Caki2 (cell line): ENCODE measurements at places on chromosomes 5 and 9. TPM values are rescaled to one million over a fixed set of nuclear protein-coding genes. Genes with fewer than 3 reads are reported as not detected.

GRCh38 chr9:105958587-105958986, 264.2 kb downstream of the TMEM38B start:
- DNase-seq: no peak

DNA sequence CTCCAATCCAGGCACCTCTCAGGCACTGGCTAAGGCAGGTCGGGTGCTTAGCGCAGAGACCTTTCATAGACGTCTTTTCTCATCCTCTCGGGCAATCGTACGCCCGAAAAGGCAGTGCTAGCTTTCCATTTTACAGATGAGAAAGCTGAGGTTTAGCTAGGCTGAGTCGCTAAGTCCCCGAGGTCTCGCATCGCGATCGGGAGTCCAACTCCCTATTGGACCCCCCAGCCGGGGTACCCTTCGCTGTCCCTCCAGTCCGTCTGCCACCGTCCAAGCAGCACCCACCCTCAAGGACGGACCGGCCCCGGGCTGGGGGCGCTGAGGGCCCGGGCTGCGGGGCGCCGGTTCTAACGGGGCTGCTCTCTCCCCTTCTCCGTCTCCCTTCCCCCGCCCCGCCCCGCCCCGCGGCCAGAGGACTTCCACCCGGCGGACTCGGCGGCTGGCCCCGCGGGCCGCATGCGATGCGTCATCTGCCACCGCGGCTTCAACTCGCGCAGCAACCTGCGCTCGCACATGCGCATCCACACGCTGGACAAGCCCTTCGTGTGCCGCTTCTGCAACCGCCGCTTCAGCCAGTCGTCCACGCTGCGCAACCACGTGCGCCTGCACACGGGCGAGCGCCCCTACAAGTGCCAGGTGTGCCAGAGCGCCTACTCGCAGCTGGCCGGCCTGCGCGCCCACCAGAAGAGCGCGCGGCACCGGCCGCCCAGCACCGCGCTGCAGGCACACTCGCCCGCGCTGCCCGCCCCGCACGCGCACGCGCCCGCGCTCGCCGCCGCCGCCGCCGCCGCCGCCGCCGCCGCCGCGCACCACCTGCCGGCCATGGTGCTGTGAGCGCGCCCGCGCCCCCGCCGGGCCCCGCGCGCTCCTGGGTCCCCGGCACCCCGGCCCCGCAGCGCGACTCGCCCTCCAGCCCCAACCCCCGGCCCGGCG, 12.5 kb upstream of the EXOSC2 start:
- DNase-seq: peak; percentile 84

DNA sequence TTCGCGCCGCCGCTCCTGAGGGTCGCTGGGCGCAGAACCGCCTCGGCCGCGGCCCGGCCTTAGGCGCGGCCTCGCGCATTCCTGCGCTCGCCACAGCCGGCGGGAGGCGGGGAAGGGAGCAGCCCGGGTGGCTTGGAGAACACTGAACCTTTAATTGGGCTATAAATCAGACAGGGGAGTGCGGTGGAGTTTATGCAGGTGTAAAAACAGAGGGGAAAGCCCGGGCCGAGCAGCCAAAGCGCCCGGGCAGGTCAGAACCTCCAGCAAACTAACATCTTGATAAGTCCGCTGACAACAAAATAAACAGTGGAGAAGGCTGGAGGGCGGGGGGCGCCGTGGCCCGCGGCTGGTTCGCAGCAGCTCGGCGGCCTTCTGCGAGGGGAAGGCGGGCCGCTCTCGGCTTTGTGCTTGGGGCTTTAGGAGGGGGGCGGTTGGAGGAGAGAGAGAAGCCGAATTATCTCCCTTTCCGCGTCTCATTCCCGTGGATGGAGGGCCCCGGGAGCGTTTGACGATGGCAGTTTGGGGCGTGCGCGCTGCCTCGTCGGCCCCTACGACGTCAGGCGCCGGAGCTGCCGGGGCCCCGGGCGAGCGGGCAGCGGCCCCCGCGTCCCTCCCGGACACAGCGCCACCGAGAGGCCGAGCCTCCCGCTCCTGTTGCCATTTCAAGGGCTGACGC, 11.3 kb downstream of the FOXD1 start:
- DNase-seq: no peak

DNA sequence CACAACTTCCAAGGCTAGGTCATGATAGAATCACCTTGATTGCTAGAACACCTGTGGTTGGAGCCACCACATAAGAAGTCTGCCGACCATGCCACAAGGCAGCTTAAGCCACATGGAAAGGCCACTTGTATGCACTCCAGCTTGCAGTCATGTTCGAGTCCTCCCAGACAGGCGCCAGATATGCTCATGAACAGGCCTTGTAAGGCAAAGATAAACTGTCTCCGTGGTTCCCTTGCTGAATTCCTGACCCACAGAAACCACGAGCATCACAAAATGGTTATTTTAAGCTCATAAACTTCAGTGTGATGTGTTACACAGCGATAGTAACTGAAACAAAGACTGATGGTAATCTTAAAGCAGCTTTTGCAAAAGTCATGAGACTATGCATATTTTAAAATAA, 188.4 kb upstream of the DAPK1 start:
- DNase-seq: no peak

DNA sequence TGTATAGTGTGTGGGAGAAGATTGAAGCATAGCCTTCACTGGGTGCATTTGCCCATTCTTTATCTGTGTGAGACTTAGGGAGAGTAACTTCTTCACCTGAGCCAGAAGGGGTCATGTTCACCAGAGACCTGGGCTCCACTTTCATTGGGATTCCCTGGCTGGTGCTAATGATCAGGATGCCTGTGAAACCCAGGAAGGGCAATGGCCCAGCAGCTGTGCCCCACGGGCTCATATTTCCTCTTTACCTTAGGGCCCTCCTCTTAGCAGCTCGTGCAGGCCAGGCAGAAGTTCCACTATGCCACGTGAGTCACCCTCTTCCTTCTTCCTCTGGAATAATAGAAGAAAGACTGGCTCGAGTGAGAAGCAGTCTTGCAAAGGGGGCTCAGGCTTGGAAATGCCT, 5.0 kb downstream of the PPARGC1B start:
- no peak for DNase-seq

DNA sequence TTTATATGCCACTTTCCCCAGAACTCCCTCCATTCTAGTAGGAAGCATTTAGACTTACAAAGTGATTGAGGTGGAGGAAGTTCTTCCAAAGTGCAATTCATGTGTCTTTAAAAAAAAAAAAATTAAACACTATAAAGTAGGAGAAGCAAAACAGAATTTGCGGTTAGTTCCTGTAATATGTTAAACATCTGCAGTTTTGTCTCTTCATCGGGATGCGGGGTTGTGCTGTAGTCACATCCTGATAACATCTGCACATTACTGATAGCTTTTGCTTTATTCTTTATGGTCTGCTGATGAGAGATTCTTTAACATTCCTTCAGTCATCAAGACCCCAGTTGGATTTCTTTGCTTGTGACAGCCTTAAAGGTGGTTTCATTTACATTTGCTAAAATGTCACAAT, 694.3 kb downstream of the NR2F1-AS1 start:
- DNase-seq: no peak

Gene NFX1
- 10.8 and 10.9 TPM in 2 replicates for total RNA-seq

Gene OR1Q1
- not detected in 2 replicates for total RNA-seq

Gene CEP78
- 7.3 and 15.8 TPM in 2 replicates for total RNA-seq

Gene DOCK8
- total RNA-seq: 5.6 and 5.9 TPM in 2 replicates
